Activated CD8-positive, alpha-beta memory T cell treated with anti-CD3 and anti-CD28 coated beads for 1 hour (primary cell): ENCODE measurements at places on chromosomes 16 and 17.

- no peak for DNase-seq
These were observed 17.5 kb downstream of the LIMD2 start for GRCh38 chr17:63682441-63682840.

DNA sequence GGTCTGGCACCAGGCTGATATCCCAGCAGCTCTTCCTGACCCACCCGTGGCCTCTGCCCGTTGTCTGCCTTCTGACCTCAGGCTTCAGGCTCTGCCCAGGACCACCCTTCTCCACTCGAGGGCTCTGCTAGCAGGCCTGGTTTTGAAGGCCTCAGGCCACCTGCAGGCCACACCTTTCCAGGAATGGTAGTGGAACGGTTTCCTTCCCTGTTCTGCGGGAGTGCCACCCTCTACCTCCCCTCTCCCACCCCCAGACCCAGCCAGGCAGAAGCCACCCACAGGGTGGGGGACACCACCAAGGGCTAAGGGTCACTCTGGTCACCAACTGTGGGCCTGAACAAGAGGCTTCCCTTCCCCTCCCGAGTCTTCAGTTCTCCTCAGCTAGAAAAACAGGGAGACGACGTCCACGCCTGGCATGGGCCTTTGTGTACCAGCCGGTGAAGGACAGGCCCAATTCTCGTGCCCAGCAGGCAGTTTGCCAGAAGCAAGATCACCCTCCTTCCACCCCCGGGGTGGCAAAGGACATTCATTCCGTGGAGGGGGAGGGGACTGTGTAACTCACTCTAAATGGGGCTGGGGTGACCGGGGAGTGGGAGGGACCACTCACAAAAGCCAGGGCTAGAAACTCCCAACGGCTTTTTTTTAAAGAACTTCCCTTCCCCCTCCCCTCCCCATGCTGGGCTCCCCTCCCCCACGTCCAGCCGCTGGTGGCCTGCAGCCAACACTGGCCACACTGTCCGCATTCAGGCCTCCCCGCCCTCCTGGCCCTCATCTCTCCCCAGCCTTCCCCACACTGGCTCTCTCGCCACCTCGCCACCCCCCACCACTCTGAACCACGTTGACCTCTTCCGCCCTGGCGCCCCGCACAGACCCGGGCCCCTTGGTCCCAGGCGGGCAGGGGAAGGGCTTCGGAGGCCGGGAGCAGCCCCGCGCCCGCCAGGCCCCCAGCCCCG, 7.7 kb downstream of the CBX4 start:
- DNase-seq, result no peak

DNA sequence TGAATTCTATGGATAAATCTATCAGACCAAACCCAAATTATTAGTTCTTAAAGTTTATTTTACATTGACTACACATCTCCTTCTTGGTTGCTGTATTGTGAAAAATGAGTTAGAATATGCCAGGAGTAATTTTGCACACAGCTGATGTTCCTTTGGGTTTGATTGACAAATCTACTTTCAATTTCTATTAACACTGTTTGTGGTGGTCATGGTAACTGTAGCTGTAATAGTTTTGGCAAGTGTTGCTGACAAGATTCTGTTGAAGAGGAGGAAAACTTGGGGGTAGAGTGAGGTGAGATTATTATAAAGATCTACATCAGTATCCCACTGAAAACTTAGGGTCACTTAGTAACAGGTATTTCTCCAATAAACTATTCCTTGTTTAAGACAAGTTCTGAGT, 30.3 kb downstream of the MRTFB start:
- DNase-seq, result no peak

DNA sequence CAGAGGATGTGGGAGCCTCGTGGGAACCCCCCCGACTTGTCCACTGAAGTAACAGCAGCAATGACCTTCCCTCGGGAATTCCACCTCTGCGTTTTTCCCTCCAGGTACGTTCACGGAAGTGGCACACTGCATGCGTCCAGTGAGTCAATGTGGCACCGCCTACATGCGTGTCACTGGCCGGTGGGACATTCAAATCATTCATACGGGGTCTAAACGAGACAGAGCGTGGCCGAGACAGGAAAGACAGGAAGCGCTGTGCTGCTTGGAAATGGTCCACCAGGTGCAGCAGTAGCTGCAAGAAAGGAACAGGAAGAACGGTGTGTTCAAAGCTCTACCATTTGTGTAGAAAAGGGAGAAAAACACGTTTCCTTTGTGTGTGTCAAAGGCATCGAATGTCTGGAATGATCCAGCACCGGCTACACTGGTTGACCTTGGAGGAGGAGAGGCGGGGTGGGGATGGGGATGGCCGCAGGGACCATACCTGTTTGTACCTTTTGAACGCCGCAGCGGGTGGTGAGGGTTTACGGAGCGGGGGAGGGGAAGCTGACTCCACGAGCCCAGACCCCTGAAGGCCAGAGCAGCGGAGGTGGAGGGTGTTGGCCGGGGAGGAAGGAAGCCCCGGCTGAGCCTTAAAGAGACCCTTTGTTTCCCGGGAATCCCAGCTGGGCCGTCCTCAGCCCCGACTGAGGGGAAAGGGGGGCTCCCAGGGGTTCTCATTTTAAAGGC, 1.7 kb upstream of the PGAP6 start:
- no peak for DNase-seq
